ENCODE measurements at places on chromosomes 16 and 17. TPM values are rescaled to one million over a fixed set of nuclear protein-coding genes. Genes with fewer than 3 reads are reported as not detected.
A peak's percentile ranks its signal among the peaks of the same experiment; 100 is the strongest.

GRCh38 chr16:30744183-30744582 is 4.0 kb upstream of the PHKG2 start:
- no peak for DNase-seq

DNA sequence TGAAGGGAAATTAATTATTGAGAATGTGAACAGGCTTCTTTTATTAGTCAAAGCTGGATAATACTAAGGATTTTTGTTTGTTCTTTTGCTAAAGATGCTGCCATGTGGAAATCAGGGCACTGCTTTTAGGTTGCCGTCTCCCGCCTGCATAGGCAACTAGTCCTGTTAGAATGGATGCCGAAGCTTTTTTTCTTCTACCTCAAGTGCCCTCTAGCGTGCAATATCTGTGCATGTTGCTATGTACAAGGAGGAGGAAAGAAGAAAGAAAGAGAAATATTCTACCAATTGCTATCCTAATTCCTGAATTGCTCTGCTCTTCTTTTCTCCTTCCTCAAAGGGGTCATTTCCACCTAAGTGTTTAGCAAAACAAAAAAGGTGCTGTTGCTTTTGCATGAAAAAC is 5.2 kb upstream of the CDH8 start:
- no peak for DNase-seq

DNA sequence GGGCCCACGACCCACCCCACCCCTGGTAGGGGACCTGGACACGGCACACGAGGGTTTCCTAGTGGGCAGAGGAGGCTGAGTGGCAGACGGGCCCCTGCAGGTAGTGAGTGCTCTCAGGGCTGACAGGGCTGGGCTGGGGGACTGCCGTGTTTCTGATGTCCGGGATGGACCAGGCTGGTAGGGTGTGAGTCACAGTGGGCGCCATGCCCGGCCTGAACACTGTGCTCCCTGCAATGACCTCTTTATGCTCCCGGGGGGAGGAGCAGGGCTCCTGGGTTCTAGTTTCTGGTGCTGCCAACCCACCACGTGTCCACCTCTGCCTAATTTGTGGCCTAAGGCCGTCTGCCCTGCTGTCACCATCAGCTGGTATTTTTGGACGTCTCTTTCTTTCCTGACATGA is 26.3 kb downstream of the ARHGAP23 start:
- DNase-seq, result peak; percentile 69

DNA sequence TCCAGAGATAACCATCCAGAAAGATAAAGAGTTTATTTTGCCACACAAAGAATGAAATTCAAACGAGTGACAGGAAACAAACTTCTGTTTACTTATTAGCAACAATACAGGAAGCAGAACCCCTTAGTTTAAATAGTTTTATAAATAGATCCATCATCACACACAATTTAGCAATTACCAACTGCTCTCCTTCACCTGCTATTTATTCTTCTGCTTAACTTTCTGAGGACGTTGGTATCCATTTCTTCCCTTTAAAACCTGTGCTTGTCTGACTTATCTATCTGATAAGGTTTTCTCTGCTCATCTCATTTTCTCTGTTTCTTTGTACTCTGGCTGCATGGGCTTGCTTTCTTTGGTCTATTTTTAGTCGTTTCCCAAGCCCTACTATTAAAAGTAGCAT is 4.3 kb upstream of the ADAMTS18 start:
- no peak for DNase-seq

- no peak for DNase-seq
Measured at GRCh38 chr17:73286863-73287296, 24.9 kb downstream of the CDC42EP4 start.

GRCh38 chr16:5045499-5046115 is 11.9 kb upstream of the NAGPA start:
- no peak for DNase-seq

DNA sequence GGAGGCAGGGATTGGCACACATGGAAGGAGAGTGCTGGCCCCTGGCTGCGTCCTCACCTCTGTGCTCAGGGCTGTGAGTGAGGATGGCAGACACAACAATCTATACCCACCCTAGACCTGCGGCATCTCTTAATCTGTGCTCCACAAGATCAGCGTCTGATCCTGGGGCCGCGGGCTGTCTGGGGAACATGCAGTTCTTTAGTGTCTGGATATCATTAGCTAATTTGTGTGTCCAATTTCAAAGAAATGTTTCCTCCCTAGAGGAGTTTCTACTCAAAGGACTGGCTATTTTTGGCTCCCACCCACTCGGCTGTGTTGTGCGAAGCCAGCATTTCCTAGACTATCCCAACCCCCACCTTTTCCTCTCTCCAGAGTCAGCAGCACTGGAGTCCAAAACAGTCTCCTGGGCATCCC is 93.8 kb downstream of the GRIN2A start:
- DNase-seq, result no peak

DNA sequence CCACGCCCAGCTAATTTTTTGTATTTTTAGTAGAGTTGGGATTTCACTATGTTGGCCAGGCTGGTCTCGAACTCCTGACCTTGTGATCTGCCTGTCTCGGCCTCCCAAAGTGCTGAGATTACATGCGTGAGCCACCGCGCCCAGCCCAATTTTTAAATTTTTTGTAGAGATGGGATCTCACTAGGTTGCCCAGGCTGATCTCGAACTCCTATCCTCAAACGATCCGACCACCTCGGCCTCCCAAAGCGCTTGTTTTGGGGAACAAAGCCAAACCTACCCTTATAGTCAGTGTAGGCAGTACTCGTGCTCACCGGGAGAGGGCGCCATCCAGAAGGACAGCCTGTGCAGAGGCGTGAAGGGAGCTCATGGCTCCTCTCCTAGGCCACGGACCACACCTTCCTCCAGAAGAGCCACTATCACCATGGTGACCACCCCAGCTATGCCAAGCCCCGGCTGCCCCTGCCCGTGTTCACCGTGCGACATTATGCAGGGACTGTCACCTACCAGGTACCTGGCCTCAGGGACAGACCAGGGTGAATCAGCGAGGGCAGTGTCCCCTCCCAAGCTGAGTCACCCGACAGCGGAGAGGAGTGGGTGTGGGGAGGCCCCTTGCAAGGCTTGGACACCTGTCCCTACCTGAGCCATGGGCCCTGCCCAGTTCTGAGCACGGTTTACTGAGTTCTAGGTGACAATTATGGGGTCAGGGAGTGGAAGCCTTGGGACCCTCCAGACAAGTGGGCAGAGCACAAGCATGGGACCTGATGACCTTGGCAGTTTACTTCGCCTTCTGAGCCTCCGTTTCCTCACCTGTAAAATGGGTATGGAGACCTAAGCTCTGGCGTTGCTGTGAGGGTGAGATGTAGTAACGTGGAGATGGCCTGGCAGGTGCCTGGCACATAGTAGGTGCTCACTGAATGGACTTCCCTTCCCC is 13.7 kb downstream of the MYO15B start:
- DNase-seq, result no peak

DNA sequence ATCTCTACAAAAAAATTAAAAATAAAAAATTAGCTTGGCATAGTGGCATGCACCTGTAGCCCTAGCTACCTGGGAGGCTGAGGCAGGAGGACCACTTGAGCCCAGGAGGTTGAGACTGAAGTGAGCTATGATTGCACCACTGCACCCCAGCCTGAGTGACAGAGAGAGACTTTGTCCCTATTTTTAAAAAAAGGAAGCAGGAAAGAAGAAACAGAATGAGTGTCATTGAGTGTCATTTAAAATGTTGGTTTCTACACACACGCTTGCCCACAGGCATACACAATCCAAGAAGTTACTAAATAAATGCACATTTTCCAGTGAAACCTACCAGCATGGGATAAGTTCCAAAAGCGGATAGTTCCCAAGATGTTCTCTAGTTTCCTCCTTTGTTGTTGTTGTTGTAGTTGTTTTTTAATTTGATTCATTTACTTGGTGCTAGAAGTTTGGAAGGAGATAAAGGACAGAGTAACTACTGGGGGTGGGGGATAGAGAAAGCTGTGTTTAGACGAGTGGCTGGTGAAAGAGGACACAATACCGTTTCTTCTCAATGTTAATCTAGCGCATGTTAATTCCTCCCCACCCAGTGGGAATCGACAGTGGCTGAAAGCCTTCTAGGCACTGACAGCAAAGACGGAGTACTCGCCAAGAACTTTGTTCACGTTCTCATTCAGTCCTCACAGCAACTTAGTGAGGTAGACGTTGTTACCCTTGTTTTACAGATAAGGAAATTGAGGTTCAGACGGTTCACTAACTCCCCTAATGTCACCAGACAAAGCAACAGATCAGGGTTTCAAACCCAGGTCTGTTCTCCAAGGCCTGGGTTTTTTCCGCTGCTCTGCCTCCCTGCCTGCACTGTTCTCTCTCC is 17.3 kb downstream of the MRPS23 start:
- no peak for DNase-seq

DNA sequence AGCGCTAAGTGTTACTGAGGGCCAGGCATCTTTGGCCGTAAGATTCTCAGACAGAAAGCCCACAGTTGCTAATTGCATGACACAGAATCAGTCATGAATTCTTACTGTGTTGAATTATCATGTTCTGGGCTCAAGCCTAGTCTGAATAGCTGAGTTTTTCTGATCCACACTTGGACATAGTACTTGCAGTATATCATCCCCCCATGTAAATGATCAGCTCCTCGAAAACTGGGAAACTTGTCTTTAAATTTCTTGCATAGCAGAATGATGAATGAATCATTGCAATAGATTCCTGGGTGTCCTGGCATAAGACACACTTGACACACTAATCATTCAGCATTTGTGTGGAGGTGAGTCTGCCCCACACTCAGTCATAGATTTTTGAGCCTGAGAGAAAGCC is 2.2 kb downstream of the MLYCD start:
- DNase-seq, result no peak

DNA sequence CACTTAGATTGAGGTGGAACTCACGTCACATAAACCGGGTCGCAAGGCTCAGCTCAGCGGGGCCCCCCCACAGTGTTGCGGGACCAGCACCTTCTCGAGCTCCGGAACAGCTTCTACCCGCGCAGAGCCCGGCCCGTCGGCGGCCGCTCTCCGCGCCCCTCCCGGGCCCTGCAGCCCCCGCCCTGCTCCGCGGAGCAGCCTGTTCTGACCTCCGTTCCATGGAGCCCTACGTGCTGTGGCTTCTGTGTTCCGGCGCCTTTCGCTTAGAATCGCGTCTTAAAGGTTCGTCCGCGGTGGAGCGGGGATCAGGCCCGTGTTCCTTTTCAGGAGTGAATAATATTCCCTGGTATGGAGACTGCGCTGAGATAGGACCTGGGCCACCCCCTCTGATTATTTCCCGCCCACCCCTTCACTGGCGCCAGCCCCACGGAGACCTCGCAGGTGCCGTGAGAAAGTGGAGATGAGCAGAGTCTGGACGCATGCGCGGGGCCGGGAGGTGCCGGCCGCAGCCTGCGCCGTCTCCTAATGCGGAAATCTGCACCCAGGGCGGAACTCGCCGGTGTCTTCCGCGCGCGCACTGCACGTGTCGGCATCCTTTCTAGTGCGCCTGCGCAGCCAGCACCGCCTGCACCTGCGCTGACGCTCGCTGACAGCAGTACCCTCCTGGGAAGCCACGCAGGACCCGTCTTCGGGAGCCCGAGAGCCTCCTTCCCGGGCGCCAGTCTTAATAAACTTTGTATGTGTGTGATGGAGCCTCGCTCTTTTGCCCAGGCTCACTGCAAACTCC is 30.9 kb downstream of the ZNF778 start:
- no peak for DNase-seq

DNA sequence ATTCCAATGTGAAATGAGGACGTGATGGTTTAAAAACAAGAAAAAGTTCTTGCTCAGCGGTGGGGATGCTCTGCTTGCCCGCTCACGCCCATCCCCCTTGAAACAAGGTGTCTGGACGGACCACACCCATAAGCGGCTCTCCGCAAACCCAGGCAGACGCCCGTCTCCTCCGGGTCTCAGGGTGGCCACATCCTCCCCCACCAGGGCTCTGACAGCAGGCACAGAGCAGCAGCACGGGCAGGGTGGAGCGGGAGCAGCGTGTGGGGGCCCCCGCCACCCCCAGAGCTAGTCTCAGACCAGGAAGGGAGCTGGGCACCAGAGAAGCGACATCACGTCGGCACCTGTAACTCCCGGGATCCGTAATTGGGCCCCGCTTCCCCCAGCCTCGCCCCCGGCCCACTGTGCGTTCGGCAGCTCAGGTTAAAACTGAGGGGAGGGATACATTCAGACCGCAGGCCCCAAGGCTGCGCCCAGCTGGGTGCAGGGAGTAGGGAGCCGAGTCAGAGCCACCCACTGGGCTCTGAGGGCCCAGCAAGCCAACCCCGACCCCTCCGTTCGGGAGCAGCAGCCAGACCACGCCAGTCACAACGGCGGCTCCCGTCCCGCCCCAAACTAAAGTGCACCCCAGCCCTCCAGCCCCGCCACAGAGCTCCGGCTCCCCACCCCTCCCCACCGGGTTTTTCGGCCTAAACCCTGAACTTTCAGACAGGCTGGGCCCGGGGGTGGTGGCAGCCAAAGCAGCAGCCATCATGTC is 22.0 kb downstream of the CLUH start:
- DNase-seq, result no peak

DNA sequence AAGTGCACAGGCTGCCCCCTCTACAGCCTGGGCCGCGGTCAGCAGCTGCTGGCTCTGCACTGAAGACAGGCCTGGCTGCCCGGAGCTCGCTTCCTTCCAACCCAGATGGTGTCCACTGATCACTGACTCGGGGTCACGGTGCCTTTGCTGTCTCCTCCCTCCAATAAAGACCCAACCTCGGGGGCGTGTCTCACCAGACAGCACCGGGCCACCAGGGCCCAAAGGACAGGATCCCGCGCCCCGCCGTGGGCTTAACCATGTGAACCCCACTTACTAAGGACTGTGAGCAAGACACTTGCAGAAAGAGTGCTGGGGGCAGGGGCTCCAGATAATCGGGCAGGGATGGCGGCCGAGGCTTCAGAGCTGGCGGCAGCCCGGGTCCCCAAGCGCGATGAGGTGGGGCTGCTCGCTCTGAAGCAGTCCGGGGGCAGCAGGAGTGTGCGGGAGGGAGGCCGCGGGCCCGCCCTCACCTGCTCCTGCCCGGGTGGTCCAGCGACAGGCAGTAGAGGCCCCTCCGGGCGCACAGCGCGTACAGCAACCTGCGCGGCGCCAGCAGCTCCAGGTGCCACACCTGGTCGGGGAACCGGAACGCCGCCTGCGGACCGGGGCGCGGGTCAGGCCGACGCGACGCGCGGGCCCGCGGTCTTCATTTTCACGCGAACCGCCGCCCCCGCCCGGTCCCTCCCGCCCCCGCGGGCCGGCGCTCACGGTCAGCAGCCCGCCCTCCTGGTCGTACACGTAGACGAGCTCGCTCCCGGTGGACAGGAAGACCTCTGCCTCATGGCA is 502 bp downstream of the FAAP100 start:
- no peak for DNase-seq

DNA sequence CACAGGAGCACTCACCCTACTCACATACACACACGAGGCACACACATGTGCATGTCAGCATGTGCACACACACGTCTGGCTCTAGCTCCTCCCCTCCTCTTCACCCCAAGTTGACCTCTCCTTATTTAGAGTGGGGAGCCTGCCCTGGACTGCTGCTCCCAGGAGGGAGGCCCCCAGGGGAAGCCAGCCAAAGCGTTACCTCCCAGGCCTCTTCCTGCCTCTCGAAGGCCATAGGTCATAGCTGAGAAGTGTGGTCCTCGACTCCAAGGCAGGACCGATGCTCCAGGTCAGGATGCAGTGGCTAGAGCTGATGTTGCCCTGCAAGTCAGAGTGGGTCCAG is 18.8 kb downstream of the POLR3K start:
- DNase-seq, result no peak

PPM1D gene
- total RNA-seq, result 19.3 TPM

TP53TG3 gene
- total RNA-seq, result not detected

TLCD3B gene
- total RNA-seq, result 15.6 TPM

YPEL2 gene
- total RNA-seq, result 12.2 TPM
